ENCODE measurements at places on chromosomes 11 and 22.

GRCh38 chr22:39242595-39243438, 2.0 kb downstream of the PDGFB start:
- peak; percentile 71 for DNase-seq

- DNase-seq, result no peak
Observed at GRCh38 chr22:39621826-39622225, 51.3 kb downstream of the CACNA1I start.

DNA sequence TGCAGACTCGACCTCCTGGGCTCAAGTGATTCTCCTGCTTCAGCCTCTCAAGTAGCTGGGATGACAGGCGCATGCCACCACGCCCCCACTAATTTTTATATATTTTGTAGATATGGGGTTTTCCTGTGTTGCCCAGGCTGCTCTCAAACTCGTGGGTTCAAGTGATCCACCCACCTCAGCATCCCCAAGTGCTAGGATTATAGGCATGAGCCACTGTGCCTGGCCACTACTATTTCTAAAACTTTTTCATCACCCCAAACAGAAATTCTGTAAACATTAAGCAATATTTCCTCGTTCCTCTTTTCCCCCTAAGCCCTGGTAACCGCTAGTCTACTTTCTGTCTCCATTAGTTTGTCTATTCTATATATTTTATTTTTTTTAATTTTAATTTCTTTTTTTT, 9.0 kb upstream of the ATG16L2 start:
- DNase-seq, result no peak

DNA sequence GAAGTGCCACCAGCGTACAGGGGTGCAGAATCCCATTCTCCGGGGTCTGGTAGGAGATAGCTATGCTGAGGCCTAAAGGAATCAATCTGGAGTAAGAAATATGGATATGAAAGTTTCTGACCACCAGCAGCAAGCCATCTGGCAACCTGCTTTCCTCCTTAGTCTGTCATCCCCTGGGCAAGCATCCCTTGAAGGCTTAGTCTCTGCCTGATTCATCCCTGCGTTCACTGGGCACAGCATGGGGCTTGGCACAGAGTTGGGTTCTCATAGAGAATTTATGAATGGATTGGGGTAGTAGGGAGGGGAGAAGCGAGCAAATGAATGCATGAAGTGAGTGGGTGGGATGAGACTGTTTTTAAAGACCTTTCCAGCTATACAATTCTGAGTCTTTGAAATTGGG, 85.8 kb upstream of the NARS2 start:
- DNase-seq, result no peak

- DNase-seq, result peak; percentile 84
Observed at GRCh38 chr22:50481440-50482106, at the start of gene ADM2. TSS of gene ADM2 (plus strand) at chr22:50481543. CDS start at chr22:50481848, 305 bp downstream.

GRCh38 chr11:46537121-46537520, 56.7 kb downstream of the AMBRA1 start:
- no peak for DNase-seq

- DNase-seq, result peak; percentile 75
Observed at GRCh38 chr22:44108806-44109385, 71.8 kb upstream of the PARVG start.

DNA sequence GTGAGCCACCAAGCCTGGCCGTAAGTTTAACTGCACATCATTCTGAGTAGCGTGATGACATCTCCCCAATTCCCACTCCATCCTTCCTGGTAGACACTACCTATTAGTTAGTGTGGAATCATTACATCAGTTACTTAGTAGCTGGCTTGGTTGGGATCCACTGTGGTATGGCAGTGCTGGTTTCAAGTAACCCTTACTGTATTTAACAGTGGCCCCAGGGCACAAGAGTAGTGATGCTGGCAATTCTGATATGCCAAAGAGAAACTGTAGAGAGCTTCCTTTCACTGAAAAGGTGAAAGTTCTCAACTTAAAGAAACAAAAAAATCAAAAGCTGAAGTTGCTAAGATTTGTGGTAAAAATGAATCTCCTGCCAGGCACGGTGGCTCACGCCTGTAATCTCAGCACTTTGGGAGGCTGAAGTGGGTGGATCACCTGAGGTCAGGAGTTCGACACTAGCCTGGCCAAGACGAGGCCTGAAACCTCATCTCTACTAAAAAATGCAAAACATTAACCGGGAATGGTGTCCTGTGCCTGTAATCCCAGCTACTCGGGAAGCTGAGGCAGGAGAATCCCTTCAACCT, 27.2 kb downstream of the RHOD start:
- no peak for DNase-seq

DNA sequence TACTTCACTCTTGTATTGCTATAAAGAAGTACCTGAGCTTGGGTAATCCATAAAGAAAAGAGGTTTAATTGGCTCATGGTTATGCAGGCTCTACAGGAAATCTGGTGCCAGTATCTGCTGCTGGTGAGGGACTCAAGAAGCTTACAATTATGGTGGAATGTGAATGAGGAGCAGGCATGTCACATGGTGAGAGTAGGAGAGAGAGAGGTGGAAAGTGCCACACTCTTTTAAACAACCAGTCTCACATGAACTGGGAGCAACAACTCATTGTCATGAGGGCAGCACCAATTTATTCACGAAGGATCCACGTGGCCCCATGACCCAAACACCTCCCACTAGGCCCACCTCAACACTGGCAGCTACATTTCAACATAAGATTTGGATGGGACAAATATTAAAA, 24.6 kb upstream of the IGLL5 start:
- no peak for DNase-seq

DNA sequence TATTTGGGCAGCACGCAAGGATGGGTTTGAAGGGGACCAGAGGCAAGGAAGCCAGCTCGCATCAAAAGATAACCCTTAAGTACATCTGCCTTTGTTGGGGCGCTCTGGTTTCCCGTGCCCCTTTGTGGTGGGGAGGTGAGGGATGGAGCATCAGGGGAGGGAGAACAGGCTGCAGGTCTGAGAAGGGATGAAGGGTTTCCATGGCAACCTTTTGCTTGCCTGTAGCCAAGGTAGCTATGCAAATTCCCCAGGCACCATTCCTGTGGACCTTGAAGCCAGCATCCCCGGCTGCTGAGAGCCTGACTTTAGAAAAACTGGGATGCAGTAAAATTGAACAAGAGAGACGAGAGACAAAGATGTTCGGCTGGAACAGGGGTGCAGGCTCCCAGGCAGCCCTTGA, 75.7 kb downstream of the SEZ6L start:
- no peak for DNase-seq

GRCh38 chr22:47996446-47996857, 1234.0 kb downstream of the TBC1D22A start:
- DNase-seq, result no peak

- no peak for DNase-seq
Observed at GRCh38 chr11:30258679-30259078, 27.9 kb downstream of the FSHB start.

- DNase-seq, result peak; percentile 43
Observed at GRCh38 chr11:13462311-13462900, 616 bp downstream of the BTBD10 start.

- no peak for DNase-seq
Observed at GRCh38 chr11:62512961-62513360, 33.6 kb downstream of the AHNAK start.

DNA sequence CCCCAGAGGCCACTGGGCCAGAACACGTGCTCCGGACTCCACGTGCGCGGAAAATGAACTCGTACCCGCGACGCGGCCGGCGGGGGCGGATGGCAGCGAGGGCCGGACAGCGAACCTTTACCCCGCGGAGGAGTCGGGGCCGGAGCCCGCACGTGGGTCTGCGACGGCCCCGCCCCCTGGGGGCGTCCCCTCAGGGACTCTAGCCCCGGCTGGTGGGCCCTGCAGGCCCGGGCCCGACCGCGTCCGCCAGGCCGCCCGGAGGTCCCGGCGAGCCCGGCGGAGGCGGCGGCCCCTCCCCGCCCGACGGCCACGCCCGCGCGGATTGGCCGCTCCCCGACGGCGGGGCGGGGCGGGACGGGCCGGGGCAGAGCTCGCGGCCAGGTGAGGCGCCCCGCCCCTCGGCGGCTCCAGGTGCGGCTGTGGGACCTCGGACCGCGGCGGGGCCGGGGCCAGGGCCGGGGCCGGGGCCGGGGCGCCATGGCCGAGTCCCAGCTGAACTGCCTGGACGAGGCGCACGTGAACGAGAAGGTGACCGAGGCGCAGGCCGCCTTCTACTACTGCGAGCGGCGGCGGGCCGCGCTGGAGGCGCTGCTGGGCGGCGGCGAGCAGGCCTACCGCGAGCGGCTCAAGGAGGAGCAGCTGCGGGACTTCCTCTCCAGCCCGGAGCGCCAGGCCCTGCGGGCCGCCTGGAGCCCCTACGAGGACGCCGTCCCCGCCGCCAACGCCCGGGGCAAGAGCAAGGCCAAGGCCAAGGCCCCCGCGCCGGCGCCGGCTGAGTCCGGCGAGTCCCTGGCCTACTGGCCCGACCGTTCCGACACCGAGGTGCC, at the start of gene FAM83F:
FAM83F (plus strand) TSS at position 389 of the 827 bp plus-strand sequence; CDS start at position 478, 89 bp downstream.
- DNase-seq, result peak; percentile 72

DNA sequence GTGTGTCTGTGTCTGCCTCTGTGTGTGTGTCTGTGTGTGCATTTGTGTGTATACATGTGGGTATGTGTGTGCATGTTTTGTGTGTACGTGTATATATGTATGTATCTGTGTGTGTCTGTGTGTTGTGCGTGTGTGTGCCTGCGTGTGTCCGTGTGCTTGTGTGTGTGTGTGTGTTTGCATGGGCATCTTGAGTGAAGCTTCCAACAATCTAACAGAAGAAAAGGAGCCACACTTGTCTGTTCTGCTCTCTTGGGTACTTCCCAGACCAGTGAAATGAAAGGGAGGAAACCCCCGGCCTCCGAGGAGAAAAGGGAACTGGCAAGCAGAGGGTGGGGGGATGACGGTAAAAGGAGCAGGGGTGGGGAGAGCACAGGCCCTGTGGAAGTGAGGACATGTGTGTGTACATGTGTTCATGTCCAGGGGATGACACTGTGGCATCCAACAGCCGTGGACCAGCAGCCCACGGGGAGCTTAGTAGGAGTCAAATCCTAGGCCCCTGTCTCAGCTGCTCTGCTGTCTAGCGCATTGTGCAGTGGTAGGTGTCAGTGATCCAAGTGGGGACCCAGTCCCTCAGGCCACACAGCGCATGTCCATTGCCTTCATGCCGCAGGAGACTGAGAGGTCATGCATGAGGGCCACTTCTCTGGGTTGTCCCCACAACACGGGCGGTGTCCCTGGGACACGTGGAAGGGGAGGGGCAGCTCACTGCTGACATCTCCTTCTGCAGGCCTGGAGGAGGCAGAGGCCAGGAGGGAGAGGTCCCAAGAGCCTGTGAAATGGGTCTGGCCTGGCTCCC, 8.1 kb downstream of the CSF2RB start:
- DNase-seq, result peak; percentile 79

DNA sequence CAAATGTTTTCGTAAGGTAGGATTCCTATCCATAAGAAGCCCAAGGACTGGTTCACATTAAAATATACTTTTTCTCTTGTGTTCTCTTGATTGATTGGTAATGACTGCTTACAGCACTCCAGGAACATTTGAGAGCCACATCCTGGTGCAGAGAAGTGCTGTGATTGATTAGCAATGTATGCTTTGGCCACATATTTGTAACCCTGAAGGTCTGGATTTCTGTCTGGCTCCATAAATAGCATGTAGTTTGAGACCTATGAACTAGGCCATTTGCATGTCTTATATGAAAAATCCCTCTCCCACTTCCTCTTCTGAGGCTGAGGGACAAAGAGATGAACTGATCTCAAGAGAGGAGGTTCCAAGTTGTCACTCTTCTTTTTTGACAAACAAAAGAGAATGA, 49.3 kb upstream of the CD44 start:
- DNase-seq, result peak; percentile 49

DNA sequence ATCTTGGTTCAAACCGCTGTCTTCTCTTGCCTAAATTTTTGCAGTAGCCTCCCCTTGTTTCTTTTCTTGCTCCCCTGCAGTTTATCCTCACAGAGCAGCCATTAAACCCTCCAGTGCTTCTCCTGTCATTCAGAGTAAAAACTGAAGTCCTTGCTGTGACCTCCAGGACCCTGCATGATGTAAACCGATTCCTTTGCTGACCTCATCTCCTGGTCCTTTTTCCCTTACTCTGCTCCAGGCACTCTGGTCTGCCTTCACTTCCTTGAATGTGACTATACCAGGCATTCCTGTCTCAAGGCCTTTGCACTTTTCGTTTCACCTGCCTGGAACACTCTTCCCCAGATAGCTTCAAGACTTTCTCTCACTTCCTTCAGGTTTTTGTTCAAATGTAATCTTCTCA, 152.0 kb downstream of the WNT11 start:
- no peak for DNase-seq

DNA sequence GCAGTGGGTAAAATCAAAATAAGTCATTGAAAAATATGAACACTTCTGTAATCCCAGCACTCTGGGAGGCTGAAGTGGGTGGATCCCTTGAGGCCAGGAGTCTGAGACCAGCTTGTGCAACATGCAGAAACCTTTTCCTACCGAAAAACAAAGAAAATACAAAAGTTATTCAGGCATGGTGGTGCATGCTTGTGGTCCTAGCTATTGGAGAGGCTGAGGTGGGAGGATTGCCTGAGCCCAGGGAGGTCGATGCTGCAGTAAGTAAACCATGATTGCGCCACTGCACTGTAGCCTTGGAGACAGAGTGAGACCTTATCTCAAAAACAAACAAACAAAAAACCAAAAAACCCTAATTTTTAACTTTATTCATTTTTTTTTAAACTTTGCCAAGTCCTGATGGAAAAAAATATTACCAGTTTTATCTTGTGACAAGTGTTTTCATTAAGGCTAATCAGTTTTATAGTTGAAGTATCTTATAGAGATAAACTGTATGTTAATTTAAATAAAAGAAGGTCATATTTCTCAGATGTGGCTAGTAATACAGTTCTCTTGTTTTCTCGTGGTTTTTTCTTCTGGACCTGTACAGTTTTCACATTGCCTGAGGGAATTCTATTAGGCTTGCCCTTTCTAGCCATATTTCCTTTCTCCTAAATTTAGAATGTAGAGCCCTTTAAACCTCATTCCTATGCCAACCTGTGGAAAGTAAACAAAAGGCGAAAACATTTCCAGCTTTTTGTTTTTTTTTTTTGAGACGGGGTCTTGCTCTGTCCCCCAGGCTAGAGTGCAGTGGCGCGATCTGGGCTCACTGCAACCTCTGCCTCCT, 9.4 kb downstream of the HIPK3 start:
- DNase-seq, result no peak

GRCh38 chr11:116281173-116282160, 491.3 kb downstream of the BUD13 start:
- DNase-seq, result no peak

GRCh38 chr22:36884349-36885158, 23.7 kb downstream of the NCF4 start:
- no peak for DNase-seq

DNA sequence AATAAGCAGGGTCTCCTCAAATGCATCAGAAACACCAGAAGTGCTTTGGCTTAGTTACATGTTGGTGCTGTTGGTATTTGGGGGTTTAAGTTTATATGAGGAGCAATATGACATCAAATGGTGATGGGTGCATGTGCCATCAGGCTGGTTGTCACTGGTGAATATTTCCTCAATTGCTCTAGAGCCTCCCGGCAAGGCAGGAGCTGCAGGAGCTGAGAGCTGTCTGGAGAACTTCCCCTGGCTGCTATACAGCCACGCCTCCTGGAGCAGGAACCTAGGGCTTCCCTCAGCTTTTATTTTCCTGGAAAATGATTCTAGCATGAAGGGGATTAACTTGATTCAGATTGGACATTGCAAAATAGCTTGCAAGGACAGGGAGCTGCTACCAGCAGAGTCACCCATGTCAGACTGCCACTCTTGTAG, 15.8 kb downstream of the IGLL5 start:
- DNase-seq, result no peak

Measured in GM20000 (cell line).